DMS153 (cell line): ENCODE measurements at places on chromosomes 13 and 19.

DNA sequence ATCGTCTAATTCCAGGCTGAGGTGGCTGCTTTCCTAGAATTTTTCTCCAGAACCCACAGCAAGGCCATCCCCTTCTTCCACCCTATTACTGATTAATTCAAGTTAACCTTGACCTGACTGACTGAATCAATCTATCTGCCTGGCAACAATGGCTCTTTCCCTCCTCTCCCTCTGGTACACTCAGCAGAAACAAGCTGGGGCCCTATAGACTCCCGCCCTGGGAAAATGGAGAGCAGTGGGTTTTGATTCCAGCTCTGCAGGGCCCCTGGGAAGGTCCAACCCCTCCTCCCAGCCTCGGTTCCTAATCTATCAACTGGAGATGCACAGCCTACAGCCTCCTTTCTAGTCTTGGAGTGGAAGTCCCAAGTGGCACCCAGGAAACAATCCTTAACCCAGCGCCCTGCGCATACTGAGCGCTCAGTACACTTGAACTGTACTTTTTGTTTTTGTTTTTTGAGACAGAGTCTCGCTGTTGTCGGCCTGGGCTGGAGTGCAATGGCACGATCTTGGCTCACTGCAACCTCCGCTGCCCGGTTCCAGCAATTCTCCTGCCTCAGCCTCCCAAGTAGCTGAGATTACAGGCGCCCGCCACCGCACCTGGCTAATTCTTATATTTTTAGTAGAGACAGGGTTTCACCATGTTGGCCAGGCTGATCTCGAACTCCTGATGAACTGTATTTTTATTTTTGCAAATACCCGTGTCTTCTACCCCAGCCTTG lies 5.2 kb upstream of the C3 start:
- no peak for DNase-seq

DNA sequence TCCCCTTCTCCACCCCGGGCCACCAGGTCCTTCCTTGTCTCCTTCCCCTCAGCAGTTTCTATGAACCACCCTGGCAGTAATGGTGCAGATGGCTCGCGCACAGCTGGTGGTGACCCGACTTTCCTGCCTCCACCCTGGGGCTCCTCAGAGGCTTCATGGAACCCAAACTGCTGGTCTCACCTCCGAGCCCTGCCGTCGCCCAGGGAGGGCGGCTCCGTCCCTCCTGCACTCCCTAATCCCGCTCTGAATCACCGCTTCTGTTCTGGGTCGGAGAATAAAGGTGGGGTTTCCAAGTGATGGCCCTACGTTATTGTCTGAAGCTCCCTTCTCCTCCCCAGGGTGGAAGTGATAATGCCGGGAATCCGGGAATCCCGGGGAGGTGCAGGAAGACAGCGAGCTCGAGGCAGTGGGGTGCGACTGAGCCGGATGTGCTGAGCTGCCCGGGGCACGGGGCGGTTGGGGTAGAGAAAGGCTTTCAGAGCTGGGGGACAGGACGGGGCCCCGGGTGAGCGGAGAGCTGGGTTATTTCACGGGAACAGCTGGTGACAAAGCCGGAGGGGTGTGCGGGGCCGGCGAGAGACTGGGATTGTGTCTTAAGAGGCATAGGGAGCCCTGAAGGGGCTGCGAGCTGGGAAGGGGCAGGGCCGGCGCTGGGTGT lies 711 bp downstream of the FUT2 start:
- no peak for DNase-seq

GRCh38 chr13:37277435-37278144 lies 172.1 kb upstream of the CSNK1A1L start:
- DNase-seq = no peak

GRCh38 chr19:49820125-49820524 lies 2.0 kb downstream of the MED25 start:
- peak; percentile 80 for DNase-seq

DNA sequence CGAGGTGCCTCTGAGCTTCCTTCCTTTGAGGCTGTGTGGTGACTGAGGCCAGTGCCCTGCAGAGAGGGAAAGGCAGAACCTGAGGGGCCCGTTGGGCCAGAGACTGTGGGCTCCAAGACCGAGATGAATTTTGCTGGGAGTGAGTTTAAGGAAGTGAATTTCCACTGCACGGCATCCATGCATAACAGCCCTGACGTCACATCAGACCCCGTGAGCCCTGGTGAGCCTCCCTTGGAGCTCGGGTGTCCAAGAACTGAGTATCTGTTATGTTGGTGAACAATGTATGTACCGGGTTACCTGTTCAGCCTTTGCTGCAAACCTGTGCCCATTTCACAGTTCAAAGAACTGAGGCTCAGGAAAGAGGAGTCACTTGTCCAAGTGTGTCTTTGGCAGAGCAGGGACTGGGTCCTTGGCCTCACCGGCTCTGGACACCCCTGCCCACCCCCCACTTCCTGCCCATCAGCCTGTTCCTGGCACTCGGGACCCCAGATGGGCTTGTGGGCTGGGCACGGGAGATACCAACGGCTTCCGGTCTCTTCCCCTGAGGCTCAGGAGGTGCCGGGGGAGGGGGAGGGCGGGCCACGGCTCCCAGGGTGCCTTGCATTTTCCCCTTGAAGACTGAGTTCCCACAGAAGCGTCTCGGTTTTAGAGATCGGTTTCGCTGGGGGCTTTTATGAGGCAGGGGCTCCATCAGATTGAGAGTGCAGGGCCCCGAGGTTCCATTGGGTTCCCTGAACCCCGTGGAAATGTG lies 33.7 kb downstream of the NFILZ start:
- no peak for DNase-seq

DNA sequence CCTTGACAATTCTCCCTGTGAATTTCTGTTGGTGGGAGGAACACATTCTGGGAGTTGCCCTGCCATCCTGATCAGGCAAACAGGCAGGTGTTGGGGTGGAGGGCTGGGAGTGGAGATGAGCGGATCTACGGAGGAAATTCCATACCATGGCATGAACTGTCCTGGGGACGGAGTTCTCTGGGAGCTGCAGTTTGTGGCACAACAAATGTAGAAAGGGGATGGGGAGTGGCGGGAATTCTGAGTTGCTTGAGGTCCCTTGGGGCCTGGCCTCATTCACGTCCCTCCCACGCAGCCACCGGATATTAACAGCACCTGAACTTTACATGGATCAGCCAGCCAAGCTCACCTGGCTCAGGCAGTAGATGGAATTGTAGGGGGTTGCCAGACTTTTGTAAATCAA lies 70.0 kb downstream of the CHST8 start:
- no peak for DNase-seq

DNA sequence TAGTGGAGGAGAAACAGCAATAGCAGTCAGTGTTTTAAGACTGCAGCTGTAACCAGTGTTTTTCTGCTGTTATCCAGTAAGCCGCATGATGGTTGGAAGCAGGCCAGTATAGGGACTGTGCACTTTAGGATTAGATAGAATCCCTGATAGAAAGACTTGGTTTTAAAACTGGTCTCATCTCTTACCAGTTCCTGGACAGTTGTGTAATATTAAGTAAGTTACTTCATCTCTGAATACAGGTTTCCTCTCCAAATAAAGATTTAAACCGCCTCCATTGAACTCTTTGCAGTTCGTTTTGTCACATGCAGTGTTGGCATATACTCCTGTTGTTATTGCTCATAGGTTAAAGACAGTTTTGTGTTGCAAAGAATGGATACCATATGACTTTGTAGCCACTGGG lies 25.6 kb downstream of the URI1 start:
- DNase-seq = no peak

DNA sequence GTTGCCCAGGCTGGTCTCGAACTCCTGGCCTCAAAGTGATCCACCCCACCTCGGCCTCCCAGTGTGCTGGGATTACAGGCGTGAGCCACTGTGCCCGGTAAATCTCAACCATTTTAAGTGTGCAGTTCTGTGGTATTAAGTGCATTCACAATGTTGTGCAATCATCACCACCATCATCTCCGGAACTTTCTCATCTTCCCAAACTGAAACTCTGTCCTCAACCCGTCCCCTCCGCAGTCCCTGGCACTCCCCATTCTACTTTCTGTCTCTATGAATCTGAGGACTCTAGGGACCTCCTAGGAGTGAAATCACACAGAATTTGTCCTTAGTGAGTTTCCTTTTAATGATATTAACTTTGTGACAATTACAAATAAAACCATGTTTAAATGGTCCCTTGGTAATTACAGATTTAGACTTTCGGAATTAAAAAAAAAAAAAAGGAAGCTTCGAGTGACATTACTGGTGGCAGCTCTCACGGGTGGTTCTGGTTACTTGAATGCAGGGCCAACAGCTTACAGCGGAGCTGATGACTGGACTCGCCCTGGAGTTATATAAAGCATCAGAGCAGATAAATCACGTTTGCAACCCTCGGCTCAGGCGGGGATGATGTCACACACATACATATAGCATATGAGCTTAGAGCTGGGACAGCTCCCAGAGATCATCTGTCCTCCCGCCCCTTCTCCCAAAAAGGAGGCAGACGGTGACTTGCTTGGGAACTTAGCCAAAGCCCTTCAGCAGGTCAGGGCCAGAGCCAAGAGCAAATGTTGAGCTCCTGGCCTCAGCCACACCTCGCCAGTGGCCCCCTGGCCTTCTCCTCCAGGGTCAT lies 89.8 kb downstream of the ZNF557 start:
- DNase-seq = peak; percentile 93

- no peak for DNase-seq
These were observed 62.1 kb downstream of the RUBCNL start for GRCh38 chr13:46324976-46325375.

DNA sequence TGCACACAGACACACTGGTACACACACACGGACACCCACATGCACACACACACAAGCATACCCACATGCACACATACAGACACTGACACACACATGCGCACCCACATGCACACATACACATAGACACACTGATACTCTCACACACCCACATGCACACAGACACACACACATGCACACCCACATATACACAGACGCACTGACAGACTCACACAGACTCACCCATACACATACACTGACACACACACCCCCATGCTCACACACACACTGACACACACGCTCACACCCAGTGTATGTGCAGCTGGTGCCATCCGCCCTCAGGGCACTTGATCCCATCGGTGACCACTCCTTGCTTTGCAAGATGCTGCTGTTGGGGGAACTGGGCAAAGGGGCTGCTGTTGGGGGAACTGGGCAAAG lies 9.7 kb upstream of the RASA3 start:
- no peak for DNase-seq

GRCh38 chr13:37144661-37145060 lies 39.2 kb upstream of the CSNK1A1L start:
- DNase-seq = no peak
